ENCODE measurements at places on chromosomes 3 and 15. TPM values are rescaled to one million over a fixed set of nuclear protein-coding genes. Genes with fewer than 3 reads are reported as not detected.

SLC24A5 gene
- not detected for total RNA-seq

PIK3CB gene
- total RNA-seq = 7.5 TPM

ROBO1 gene
- total RNA-seq = 53.9 TPM

FMN1 gene
- total RNA-seq = 29.4 TPM

PATL2 gene
- not detected for total RNA-seq

ETV5 gene
- total RNA-seq = 25.3 TPM

GPR160 gene
- 0.28 TPM for total RNA-seq

CHRNA3 gene
- total RNA-seq = not detected

SEMA6D gene
- total RNA-seq = 18.3 TPM

PCYT1A gene
- 127 TPM for total RNA-seq

CFAP92 gene
- total RNA-seq = not detected

WNT7A gene
- not detected for total RNA-seq

ZNF660 gene
- 1.4 TPM for total RNA-seq

TAGLN3 gene
- total RNA-seq = 3.2 TPM

PLSCR5 gene
- total RNA-seq = not detected

SLC9C1 gene
- not detected for total RNA-seq

LSG1 gene
- total RNA-seq = 45.2 TPM

SEMA3G gene
- not detected for total RNA-seq

ALCAM gene
- 423 TPM for total RNA-seq

ZNF770 gene
- total RNA-seq = 38.9 TPM

BCL2A1 gene
- total RNA-seq = 4.5 TPM

ABHD17C gene
- 5.4 TPM for total RNA-seq

GHRL gene
- total RNA-seq = not detected

MCF2L2 gene
- under 0.01 TPM for total RNA-seq

GLDN gene
- under 0.01 TPM for total RNA-seq

KCTD6 gene
- 9.4 TPM for total RNA-seq

ZNF774 gene
- 1.1 TPM for total RNA-seq

ISL2 gene
- 1.3 TPM for total RNA-seq

FILIP1L gene
- 19.9 TPM for total RNA-seq

TERC gene
- total RNA-seq = 57.0 TPM

FBXL22 gene
- total RNA-seq = 0.28 TPM

ADAMTS9 gene
- total RNA-seq = 1.1 TPM

ZPLD1 gene
- total RNA-seq = under 0.01 TPM

CRTAP gene
- 86.9 TPM for total RNA-seq

REC114 gene
- not detected for total RNA-seq

KNG1 gene
- total RNA-seq = not detected

GOLGA6L24 gene
- not detected for total RNA-seq

LRRN1 gene
- total RNA-seq = under 0.01 TPM

MUC20 gene
- total RNA-seq = not detected

GPR27 gene
- not detected for total RNA-seq

SCN5A gene
- 2.0 TPM for total RNA-seq
